ENCODE measurements at places on chromosomes 1 and 21.

DNA sequence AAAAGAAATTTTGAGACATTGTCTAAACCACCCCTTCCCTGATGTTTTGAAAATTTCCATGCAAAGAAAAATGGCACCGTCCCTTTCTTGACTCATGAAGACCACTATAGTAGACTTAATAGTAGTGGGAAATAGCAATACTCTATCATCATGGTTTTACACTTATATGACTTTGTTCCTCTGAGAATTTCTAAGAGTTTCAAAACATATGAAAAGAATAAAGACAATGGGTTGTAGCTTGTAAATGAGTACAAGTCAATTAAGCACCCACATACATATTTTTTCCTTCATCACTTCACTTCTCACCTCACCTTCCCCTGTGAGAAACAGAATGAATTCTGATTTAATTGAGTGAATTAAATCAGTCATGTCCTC, 151.7 kb downstream of the LYPLAL1 start:
- no peak for DNase-seq

DNA sequence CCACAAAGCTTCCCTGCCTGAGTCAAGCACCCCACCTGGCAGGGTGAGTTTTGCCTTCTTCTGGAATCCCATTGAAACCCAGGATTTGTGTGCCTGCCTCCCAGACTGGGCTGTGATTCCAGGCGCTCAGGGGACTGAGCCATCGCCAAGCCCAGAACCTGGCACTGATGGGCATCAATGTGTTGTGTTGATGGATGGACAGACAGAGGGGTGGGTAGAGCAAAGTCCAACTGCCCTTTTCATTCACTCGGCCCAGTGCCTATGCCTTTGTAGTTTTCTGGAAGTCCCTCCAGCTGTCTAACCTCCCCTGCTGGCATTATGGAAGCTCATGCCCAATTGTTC, 66.0 kb upstream of the LAPTM5 start:
- DNase-seq: no peak

GRCh38 chr1:102120910-102121309, 124.2 kb upstream of the OLFM3 start:
- DNase-seq: no peak

DNA sequence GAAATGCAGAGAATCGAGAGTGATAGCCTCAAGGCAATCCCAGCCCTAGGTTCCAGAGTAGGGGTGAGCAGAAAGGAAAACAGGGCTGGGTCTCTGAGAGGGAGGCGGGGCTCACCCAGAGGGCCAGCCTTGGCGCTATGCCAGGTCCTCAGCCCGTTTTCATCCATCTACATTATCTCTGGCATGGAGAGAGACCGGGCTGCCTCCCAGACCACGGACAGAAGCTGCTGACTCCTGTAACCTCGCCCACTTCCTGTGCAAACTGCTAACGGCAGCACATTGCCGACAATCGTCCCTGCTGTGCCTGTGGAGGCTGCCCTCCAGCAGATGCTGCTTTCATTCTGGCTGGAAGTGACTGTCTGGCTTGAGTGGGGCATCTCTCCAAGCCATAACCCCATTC, 569.1 kb downstream of the NPHP4 start:
- DNase-seq: peak; percentile 70

DNA sequence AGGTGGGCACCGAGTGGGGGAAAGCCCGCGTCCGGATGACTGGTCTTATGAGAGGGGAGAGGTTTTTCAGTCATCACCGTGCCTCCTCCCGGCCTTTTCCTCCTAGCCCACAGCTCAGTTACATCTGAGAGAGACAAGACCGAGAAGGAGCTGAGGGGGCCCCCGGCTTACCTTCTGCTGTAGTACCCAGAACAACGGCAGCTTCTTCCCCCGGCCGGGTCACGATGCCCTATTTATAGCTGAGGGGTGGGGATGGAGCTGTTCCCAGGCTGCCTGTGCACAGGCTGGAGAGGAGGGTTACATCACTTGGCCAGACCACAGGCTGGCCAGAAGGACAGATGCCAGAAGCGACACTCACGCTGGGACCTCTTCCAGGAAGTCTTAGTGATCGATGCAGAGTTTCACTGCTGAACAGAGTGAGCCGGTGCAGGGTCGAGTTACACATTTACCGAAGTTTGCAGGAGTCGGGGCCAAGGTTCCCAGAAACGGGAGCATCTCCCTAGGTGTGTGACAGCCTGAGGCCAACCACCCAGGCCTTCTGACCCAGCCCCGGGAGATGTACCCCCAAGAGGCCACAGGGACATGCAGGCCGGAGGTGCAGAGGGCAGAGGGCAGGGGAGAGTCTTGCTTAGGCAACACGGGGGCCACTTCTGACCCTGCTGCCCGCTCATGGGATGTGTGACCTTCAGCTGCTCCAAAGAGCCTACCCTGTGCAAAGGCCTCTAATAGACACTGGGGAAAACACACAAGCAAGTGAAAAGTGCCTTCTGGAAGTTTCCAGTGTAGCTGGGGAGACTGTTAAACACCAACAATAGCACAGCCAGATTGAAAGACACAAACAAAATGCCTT, at the start of gene AGT:
Gene AGT (minus strand): TSS at position 208 of the 850 bp plus-strand sequence. CDS start 3,299 bp downstream, outside the sequence.
- no peak for DNase-seq

GRCh38 chr1:15916417-15916816, 59.5 kb downstream of the ZBTB17 start:
- DNase-seq: no peak

- no peak for DNase-seq
Observed at GRCh38 chr21:38790961-38791360, 14.8 kb upstream of the ETS2 start.

GRCh38 chr1:224450561-224451350, 16.2 kb upstream of the WDR26 start:
- no peak for DNase-seq

DNA sequence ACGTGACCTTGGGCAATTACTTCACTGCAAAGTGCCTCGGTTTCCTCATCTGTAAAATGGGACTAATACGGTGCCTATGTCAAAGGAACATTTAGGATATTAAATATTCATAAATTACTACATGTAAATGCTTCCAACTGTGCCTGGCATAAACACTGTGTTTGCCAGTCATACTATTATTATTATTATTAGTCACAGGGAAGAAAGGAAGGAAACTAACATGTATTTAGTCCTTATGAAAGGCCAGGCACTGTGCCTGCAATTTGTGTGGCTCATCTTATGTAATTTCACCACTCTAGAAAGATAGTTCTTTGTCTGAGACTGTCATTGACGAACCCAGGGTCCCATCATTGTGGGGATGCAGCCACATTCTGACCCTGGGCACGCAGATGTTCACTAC, 45.0 kb downstream of the EPHB2 start:
- DNase-seq: no peak

GRCh38 chr1:101004061-101004460, 21.5 kb downstream of the DPH5 start:
- no peak for DNase-seq

- no peak for DNase-seq
Observed at GRCh38 chr1:228530086-228530758, 43.0 kb downstream of the RNF187 start.

DNA sequence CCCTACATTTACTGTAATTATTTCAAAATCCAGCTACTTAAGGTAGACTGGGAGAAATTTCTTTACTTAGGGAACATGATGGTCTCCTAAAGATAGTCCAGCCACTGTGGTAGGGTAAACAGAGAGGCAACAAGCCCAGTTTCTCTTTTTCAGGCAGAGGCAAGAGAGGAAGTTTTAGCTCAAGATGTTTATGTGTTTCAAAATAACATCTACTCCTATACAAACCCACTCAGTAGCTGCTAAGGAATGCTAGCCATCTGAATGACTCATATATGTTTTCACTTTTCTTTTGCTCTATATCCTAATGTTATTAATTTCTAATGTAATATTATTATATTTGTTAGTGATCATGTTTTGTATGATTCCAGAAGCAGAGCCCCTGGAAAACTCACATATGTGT, 856.6 kb downstream of the PLA2G4A start:
- DNase-seq: no peak

DNA sequence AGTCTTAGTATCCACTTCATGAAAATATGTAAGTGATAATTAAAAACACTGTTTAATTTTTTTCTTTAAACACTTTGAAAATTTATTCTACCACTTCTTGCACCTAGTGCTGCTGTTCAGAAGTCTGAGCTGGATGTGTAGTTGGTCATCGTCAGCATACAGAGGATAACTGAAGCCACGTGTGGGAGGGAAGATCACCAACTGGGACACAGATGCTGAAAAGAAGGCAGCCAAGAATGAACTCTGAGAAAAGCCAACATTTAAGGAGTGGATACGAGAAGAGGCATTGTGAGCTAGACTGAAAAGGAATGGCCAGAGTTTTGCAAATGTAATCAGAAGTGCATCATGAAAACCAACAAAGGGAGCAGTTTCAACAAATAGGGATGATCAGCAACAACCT, 24.6 kb upstream of the CLCA4 start:
- no peak for DNase-seq

DNA sequence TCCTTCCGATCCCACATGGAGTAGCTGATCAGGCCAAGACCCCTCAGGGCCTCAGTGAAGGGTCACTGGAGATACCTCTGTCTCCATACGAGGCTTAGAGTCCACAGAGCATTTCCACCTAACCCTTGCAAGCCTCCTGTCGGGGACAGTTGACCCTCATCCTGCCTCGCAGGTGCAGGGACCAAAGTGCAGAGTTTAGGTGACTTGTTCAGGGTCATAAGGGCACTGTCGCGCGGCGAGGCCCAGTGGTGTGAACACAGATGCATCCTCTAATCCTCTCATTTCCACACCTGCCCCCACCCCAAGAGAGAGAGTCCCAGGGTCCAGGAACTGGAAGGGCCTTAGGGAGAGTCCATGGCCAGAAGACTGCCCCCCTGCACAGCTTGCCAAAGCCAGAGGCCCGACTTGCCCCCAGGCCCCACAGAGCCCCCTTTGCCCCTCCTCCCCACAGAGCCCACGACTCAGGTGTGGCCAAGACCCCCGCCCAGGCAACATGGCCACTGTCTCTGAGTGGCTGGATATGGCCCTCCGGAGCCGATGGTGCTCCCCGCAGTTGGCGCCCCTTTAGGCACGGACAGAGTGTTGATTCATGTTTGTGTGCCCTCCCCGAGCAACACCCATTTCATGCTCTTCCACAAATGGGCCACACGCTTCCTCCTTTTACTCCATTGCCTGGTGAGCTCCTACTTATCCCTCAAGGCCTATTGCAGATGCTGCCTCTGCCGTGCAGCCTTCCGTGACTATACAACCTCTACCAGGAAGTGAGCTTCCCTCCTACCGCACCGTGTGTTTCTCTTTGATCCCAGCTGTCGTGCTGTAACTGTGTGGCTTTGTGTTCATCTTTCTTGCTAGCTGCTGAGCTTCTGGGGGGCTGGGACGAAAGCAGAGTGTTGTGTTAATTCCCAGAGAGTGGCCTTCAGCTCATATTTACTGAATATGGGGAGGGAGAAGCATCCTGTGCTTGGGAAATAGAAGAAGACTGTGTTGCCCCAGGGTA, 1.7 kb downstream of the TRPM2 start:
- DNase-seq: no peak

- no peak for DNase-seq
Observed at GRCh38 chr1:151502035-151502700, 9.0 kb upstream of the CGN start.

DNA sequence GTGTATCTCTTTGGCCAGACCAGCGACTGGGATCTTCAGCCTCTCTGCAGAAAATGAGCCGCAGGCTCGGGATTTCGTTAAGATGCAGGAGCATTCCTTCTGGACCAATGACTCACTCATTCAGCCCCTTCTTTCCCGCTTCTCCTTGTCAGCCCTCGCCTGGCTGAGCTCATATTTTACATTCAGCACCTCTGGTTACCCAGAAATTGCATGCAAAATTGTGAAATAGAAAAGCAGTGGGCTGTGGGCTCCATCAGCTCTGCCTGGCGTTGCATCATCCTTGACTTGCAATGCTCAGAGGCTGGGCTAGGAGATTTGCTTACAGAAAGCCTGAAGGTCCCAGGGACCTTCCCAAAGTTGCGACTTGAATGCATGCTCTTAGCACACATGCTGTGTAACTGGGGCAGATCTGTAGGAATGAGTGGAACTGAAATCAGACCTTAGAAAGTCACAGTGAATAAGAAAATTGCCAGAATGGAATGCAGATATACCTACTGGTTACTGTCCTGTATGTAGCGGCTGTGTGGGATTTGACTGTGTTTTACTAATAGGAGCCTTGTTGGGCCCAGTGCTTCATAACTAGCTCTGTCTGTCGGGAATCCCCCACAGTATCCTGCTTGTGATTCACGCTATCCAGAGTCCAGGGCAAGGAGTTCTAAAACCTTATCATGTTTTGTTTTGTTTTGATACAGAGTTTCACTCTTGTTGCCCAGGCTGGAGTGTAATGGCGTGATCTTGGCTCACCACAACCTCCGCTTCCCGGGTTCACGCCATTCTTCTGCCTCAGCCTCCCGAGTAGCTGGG, 444.8 kb downstream of the KIF26B start:
- DNase-seq: no peak

- DNase-seq: no peak
Observed at GRCh38 chr1:60031146-60031545, 42.4 kb downstream of the C1orf87 start.

DNA sequence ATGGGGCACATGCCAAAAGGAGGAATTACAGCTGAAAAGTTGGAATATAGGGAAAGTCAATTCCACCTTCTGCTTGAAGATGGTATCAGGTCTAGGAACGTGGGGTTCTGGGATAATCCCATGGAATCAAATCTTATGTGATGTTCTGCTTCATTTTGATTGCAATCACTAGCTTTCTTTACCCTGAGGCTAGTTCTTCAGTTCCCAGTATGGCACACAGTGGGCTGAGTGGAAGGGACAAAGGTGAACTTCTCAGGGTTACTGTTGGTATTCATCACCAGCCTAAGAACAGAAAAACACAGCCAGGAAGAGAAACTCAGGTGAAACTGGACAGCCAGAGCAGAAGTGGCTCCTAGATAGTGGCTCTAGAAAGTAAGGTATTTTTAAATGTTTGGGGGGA, 117.8 kb downstream of the TNFSF18 start:
- no peak for DNase-seq

DNA sequence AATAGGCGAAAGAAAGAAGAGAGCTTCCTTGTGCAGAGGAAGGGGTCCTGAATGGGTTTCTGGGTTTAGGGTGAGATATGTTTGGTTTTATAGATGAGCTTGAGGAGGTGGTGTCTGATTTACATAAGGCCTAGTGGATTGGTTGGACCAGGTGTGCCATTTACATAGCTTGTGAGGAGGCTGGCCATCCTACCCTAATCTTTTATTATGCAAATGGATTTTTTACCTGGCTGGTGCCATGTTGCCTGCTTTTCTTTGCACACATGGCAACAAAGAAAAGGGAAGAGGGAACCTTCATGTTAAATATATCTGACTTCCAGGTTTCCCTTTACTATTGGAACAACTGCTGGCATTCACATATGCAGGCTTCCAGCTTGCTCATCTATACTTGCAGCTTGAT, 585.3 kb downstream of the PTPRU start:
- DNase-seq: no peak

GRCh38 chr1:25675729-25676476, 59.3 kb downstream of the MAN1C1 start:
- DNase-seq: peak; percentile 79

DNA sequence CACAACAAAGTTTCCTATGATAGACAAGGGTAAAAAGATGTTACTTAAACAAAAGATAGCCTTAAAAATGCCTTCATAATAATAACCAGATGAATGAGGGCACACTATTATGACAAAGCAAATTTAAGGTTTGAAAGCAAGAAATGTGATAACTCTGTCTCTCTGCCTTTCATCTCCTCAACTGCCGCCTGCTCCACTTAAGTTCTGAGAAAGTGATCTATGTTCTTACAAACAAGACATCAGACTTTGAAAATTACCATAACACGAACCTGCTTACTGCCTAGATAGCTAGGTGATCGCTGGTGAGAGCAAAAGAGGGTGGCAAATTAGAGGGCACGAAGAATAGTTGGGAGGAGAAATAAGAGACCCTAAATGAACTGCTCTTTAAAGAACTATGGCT, 13.2 kb downstream of the C21orf91 start:
- DNase-seq: no peak

- DNase-seq: no peak
Observed at GRCh38 chr1:93604411-93604810, 77.2 kb downstream of the BCAR3 start.

Measured in CD4-positive, alpha-beta T cell (primary cell).